ENCODE measurements at places on chromosomes 11 and 22. TPM values are rescaled to one million over a fixed set of nuclear protein-coding genes. Genes with fewer than 3 reads are reported as not detected.

The ARRB1 gene
- 3.1 TPM for total RNA-seq

The KRTAP5-10 gene
- not detected for total RNA-seq

The SLC25A1 gene
- 99.5 TPM for total RNA-seq

The SMTNL1 gene
- total RNA-seq: not detected

The NOX4 gene
- total RNA-seq: 0.54 TPM

The KRTAP5-11 gene
- not detected for total RNA-seq

The NUDT8 gene
- total RNA-seq: 4.8 TPM

The PARVG gene
- total RNA-seq: not detected

The GP1BB gene
- 10.2 TPM for total RNA-seq

DNA sequence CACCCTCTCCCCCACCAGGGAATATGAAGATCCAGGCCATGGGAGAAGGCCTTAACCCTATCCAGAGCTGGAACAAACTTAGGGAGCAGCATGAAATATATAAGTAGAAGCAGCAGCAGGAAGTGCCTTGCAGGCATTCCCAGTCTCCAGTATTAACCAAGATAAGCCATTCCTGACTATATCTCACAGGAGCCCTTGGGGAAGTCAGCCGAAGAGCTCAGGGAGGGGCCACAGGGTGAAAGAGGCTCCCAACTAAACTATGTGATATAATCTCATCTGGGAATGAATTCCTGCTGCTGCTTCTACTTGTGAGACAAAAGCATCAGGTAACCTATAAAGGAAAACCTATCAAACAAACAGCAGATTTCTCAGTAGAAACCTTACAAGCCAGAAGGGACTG, 36.1 kb upstream of the GUCY1A2 start:
- H3K27ac ChIP-seq: no peak overlapping the region
- no peaks in the 10 kb centered on the region for H3K36me3 ChIP-seq
- 0 out of 2 replicates have a peak, but pooled peaks cover 7% of the 10 kb centered on the region for H3K27me3 ChIP-seq
- no peak for DNase-seq

GRCh38 chr11:77724636-77725035, 87.0 kb upstream of the CLNS1A start:
- no peaks in the 10 kb centered on the region for H3K4me1 ChIP-seq
- H3K27me3 ChIP-seq: no peaks in the 10 kb centered on the region
- H3K4me3 ChIP-seq: no peak overlapping the region
- H3K36me3 ChIP-seq: peaks cover 15% of the 10 kb centered on the region
- no peak overlapping the region for H3K27ac ChIP-seq

GRCh38 chr11:134864233-134864967, 452.4 kb upstream of the B3GAT1 start:
- H3K4me3 ChIP-seq: no peak overlapping the region
- H3K27me3 ChIP-seq: 0 out of 2 replicates have a peak, but pooled peaks cover 3% of the 10 kb centered on the region
- H3K4me1 ChIP-seq: no peaks in the 10 kb centered on the region

GRCh38 chr22:46807458-46807857, 45.0 kb downstream of the TBC1D22A start:
- H3K36me3 ChIP-seq: no peaks in the 10 kb centered on the region
- H3K27me3 ChIP-seq: no peaks in the 10 kb centered on the region
- no peaks in the 10 kb centered on the region for H3K4me1 ChIP-seq
- no peak for DNase-seq
- no peak overlapping the region for H3K27ac ChIP-seq

DNA sequence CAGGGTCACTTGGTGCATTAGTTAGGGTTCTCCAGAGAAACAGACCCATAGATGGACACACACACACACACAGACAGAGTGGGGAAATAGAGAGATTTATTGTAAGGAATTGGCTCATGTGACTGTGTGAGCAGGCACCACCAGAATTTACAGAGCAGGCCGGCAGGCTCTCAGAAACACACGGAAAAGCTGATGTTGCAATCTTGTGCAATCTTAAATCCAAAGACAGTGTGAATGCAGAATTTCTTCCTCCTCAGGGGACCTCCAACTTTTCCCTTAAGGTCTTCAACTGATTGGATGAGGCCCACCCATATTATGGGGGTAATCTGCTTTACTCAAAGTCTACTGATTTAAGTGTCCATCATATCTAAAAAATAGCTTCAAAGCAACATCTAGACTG, 49.8 kb downstream of the APIP start:
- no peak overlapping the region for H3K27ac ChIP-seq
- no peaks in the 10 kb centered on the region for H3K36me3 ChIP-seq
- DNase-seq: peak; percentile 68
- H3K27me3 ChIP-seq: no peaks in the 10 kb centered on the region

DNA sequence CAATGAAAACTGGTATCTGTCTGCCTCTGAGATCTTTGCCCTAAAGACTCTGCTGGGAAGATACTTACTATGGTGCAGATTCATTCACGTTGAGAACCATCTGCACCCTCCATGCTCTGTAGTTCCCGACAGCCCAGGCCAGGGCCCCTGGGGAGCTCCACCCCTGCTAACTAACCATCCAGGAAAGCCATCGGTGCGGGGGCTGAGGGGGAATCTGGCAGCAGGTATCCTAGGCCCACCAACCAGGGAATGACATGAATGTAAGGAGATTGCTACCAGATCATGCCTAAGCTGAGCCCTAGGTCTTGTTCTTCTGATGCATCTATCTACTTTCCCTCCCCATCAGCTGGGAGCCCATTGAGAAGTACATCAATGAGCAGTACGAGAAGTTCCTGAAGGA, 11.3 kb upstream of the WBP2NL start:
- H3K4me3 ChIP-seq: no peak overlapping the region
- H3K4me1 ChIP-seq: no peaks in the 10 kb centered on the region
- H3K27me3 ChIP-seq: no peaks in the 10 kb centered on the region
- no peaks in the 10 kb centered on the region for H3K36me3 ChIP-seq

GRCh38 chr11:62652161-62653006, 718 bp downstream of the INTS5 start:
- peak overlapping the region; percentile 92 for H3K4me3 ChIP-seq
- peaks cover 12% of the 10 kb centered on the region for H3K4me1 ChIP-seq
- peak overlapping the region; percentile 86 for H3K27ac ChIP-seq

- DNase-seq: no peak
- H3K4me3 ChIP-seq: no peak overlapping the region
- no peaks in the 10 kb centered on the region for H3K36me3 ChIP-seq
- H3K27ac ChIP-seq: no peak overlapping the region
- no peaks in the 10 kb centered on the region for H3K4me1 ChIP-seq
- H3K27me3 ChIP-seq: no peaks in the 10 kb centered on the region
Observed at GRCh38 chr11:81104051-81104450, 1629.6 kb downstream of the FAM181B start.

DNA sequence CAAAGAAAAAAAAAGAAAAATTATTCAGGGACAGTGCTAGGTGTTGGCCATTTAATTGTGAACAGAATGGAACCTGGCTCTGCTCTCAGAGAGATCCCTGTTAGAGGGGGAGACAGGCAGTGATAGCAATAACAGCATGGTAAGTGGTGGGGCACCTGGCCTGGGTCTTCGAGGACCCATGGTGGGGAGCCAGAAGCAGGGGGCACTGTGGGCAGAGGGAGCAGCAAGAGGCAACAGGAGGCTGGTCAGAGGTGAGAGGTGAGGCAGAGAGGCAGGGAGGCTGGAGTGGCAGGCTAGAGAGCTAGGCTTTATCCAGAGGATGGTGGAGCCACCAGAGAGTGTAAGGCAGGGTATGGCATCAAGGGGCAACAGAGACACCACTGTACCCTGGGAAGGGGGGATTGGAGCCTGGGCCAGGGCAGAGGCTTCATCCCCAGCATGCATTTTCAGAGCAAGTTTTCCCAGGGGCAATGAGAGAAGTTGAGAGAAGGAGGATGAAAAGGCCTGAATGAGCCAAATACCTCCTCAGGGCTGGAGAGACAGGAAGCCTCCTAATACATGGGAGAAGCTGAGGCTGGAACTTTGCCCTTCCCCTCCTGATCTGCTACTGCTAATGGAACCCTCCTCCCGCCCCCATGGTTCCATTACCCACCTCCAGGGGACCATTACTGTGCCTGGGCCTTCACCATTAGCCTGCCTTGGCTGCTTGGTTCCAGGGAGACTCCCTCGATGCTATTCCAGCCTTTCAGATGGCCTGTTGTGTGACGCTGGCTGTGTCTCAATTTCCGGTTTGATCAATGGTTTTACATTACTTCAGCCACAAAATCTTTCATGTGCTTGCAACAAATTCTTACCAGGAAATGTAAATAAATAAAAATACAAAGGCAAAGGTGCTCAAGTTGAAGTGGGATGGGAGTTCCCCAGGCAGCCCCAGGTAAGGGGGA, 2.6 kb upstream of the P2RY2 start:
- no peaks in the 10 kb centered on the region for H3K36me3 ChIP-seq
- peaks cover 12% of the 10 kb centered on the region for H3K27me3 ChIP-seq
- H3K27ac ChIP-seq: no peak overlapping the region
- no peak for DNase-seq
- H3K4me1 ChIP-seq: no peaks in the 10 kb centered on the region
- no peak overlapping the region for H3K4me3 ChIP-seq

GRCh38 chr11:35419830-35420333, 524 bp upstream of the SLC1A2 start:
- no peak overlapping the region for H3K27ac ChIP-seq
- peak overlapping the region; percentile 73 for H3K4me3 ChIP-seq
- DNase-seq: peak; percentile 52
- peaks cover 17% of the 10 kb centered on the region for H3K4me1 ChIP-seq

- H3K4me1 ChIP-seq: peaks cover 8% of the 10 kb centered on the region
- no peak overlapping the region for H3K27ac ChIP-seq
- no peak for DNase-seq
- no peak overlapping the region for H3K4me3 ChIP-seq
- no peaks in the 10 kb centered on the region for H3K27me3 ChIP-seq
Observed at GRCh38 chr11:78180751-78181150, 7.7 kb downstream of the KCTD21 start.

DNA sequence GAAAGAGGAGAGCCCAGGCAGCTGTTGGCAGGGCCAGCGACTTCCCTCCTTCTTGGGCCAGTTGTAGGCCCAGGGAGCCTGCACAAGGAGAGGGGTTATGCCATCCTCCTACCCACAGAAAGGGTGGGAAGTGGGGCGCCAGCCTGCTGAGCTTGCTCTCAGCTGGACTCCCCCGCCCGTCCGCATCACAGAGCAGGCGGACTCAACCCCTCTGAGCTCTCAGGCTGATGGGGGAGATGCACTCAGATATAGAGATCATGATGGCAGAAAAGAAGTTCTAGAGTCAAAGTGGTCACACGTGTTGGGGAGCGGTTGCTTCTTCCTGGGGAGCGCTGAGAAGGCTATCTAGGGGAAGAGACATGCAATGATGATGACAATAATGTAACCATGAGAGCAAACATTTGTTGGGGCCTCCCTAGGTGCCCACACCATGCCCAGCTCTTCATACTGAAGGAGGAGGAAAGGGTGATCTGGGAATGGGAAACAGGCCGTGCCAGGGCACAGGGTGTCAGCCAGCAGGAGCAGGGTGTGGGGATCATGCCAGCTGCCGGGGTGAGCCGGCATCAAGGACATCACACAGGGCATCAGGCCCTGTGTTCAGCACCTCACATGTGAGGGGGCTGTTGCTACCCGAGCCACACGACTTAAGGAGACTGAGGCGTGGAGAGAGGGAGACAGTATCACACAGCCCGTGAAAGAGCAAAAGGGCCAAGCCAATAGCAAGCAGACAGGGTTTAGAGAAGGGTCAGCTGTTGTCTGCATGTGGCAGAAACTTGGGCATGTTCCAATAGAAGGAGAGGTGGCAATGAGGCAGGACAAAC, 7.7 kb downstream of the SLC35E4 start:
- H3K4me1 ChIP-seq: peaks cover 10% of the 10 kb centered on the region
- no peak overlapping the region for H3K4me3 ChIP-seq
- DNase-seq: no peak
- peak overlapping the region; percentile 86 for H3K27ac ChIP-seq

DNA sequence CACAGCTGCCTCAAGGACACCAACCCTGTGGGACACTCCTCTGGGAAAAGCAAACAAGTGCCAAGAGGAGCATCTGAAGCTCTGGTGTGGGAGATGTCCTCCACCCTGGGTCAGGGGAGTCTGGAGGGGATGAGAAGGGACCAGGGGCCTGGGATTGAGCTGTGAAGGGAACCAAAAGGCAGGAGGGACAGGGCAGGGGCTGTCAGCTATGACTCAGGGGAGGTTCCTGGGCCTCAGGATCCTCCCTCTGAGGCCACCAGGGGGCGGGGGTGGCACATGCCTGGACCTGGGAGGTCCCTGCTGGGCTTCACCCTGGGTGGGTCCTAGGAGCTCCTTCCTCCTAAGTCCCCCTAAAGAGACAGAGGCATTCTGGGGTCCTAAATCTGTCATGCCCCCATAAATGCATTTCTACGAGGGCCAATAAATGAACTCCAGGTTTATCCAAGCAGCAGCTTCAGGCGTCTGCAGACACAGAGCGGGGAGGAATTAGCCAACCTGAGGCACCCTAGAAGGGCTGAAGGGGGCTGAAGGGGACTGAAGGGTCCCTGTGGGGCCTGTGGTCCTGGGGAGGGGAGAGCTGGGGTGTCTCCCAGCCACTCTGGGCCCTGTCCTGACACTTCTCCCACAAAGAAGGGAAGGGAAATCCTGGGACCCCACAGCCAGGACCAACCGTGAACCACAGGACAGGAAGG, 31.9 kb upstream of the IGLL5 start:
- no peak overlapping the region for H3K4me3 ChIP-seq
- DNase-seq: peak; percentile 59
- H3K27me3 ChIP-seq: peaks cover 40% of the 10 kb centered on the region
- no peaks in the 10 kb centered on the region for H3K36me3 ChIP-seq
- no peak overlapping the region for H3K27ac ChIP-seq

- no peaks in the 10 kb centered on the region for H3K36me3 ChIP-seq
- no peaks in the 10 kb centered on the region for H3K27me3 ChIP-seq
- H3K4me1 ChIP-seq: peaks cover 27% of the 10 kb centered on the region
- no peak for DNase-seq
- H3K4me3 ChIP-seq: no peak overlapping the region
- peak overlapping the region; percentile 68 for H3K27ac ChIP-seq
Observed at GRCh38 chr11:63711838-63712237, 30.5 kb downstream of the RTN3 start.

- no peaks in the 10 kb centered on the region for H3K27me3 ChIP-seq
- peaks cover 7% of the 10 kb centered on the region for H3K4me1 ChIP-seq
- no peak overlapping the region for H3K27ac ChIP-seq
- no peaks in the 10 kb centered on the region for H3K36me3 ChIP-seq
Observed at GRCh38 chr11:75487365-75487764, 38.4 kb downstream of the GDPD5 start.

GRCh38 chr11:12183827-12184620, 73.6 kb downstream of the MICAL2 start:
- no peak for DNase-seq
- peak overlapping the region; percentile 96 for H3K27ac ChIP-seq
- no peak overlapping the region for H3K4me3 ChIP-seq
- H3K36me3 ChIP-seq: no peaks in the 10 kb centered on the region

GRCh38 chr11:130379276-130379675, 49.1 kb downstream of the ADAMTS8 start:
- no peak overlapping the region for H3K4me3 ChIP-seq
- 0 out of 2 replicates have a peak, but pooled peaks cover 6% of the 10 kb centered on the region for H3K4me1 ChIP-seq
- no peaks in the 10 kb centered on the region for H3K36me3 ChIP-seq
- no peak overlapping the region for H3K27ac ChIP-seq
